ENCODE measurements at places on chromosomes 1 and 21.

- DNase-seq, result no peak
Observed at GRCh38 chr1:189977184-189977583, 500.5 kb downstream of the BRINP3 start.

DNA sequence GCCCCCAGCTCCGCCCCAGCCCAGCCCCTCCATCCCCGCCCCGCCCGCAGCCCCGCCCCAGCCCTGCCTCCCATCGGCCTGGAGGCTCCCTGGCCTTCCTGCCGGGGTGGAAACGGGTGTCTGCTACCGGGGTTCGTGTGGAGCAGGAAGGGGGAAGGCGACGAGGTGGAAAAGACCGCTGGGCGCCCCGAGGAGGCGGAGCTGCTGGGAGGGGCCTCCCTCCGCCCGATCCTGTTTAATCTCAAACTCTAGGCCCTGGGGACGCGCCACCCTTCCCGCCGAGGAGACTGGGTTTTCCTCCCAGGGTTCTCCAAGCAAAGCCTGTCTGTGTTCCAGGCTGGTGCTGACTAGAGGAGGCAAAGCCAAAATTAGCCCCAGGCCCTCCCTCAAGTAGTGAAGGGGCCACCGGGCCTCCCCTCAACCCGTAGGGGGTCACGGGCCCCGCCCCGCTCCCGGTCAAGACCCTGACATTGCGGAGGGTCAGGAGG lies 16.2 kb upstream of the TTLL10 start:
- peak; percentile 62 for DNase-seq

DNA sequence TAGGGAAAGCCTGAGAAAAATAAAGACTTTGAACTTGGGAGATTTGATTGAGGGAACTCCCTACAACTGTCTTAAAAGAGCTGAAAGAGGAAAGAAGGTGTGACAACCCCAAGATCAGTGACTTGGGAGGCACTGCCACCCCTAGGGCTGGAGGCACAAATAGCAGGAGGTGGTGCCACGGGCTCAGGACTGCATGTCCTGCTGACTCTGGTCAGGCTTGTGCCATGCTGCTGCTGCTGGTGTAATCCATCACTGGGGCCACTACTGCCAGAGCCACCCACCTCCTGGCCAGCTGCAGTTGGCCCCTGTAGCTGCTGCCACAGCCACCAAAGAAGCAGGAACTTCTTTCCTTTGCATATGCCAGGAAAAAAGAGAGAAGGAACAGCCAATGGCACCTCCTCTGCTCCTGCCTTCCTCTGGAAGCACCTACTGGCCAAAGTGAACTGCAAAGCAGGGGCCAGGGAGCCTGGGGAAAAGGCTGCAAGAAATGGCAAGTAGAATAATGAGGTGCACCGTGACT lies 730.3 kb downstream of the PTPRU start:
- DNase-seq, result no peak

DNA sequence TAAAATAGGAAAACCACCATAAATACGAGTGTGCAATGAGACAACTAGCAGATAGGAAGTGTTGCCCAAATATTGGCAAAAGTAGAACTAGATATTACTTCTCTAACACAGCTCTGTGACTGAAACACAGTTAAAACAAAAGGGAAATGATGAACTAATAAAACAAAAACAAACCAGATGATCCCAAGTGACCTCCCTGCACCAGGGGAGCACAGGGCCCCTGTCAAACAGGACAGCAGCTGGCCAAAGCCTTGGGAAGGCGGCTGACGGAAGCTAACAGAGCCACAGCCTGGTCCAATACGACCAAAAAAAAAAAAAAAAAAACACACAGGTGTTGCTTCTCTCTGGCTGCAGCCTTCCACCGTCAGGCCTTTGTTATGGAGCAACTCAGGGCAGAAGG lies 17.8 kb downstream of the ZBTB17 start:
- no peak for DNase-seq

GRCh38 chr21:44294391-44295162 lies 5.3 kb upstream of the PFKL start:
- DNase-seq, result no peak

- DNase-seq, result no peak
Observed at GRCh38 chr1:217437376-217437775, 193.5 kb downstream of the GPATCH2 start.

GRCh38 chr1:155176544-155177071 lies 3.0 kb downstream of the TRIM46 start:
- DNase-seq, result peak; percentile 90

DNA sequence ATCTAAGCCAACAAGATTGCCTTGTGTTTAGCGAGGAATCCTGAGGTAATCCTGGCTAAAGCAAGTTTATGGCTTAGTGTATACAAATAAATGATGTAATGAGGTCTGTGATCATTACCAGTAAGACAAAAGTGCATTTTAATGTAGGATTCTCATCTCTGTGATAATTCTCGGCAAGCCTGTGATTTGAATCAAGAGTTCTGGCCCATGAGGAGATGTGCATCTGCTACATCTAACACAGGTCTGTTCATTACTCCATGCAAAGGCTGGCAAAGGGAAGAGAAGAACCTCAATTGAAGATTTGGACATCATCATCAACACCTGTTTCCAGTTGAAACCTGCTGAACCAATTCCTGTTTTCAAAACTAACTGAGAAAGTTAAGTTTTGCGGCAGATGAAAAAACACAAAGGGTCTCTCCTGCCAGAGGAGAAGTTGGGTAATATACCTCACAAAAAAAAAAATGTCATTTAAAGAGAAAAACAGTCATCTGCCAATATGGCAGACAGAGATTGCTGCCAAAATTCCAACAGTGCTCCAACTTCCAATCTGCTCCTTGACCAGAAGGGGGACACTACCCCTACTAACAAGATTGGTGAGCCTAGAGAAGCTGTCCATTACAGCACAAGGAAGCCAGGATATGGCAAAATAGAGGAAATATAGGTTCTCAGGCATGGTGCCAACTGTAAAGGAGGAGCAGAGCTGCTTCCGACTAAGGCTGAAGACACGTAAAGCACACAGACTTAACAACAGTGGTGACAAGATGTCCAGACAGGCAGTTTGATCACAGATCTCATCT lies 453.7 kb downstream of the TTLL7 start:
- no peak for DNase-seq

- peak; percentile 51 for DNase-seq
Observed at GRCh38 chr1:110481968-110482623, 31.1 kb downstream of the PROK1 start.

DNA sequence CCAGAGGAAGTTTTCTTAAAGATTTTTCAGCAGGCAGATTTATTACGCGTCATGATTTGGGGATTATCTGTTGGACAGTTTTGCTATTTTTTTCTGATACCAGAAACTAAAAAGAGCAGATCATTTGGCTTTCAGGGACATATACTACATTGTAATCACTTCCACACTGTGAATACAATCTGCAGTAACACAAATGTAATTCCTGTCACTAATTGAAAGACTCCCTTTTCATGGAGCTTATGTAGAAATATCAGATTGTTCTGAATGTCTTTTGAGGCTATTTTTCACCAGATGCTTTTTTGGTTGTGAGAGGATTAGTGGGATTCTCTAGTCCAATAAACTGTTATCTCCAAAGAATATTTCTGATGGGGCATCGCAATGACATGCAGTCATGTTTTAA lies 464.2 kb downstream of the DISC1 start:
- no peak for DNase-seq

DNA sequence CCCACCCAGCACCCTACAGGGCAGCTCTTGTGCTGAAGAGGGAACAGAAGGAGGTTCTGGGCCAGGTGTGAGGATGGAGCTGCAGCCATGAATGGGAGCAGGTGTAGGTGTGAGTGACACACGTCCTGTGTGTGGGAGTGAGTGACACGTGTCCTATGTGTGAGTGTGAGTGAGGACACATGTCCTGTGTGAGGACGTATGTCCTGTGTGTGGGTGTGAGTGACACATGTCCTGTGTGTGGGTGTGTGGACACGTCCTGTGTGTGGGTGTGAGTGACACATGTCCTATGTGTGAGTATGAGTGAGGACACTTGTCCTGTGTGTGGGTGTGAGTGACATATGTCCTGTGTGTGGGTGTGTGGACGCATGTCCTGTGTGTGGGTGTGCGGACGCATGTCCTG lies 26.4 kb downstream of the MEGF6 start:
- no peak for DNase-seq

- no peak for DNase-seq
Observed at GRCh38 chr21:41613533-41613909, 105.6 kb upstream of the TMPRSS2 start.

DNA sequence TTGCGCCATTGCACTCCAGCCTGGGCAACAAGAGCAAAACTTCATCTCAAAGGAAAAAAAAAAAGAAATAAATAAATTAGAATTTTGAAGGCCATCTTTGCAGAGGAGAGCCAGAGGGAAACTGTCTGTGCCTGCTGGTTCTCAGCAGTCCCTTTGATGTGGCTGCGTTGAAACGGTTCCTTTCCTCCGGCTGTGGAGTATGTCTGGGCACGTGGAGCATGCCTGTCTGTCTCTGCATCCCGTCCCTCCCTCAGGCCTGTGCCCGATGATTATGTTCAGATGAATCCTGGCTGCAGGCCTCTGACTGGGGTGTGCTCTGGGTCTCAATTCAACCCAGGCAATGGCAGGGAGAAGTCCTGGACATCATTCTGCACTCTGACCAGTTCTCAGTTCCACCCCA lies 33.4 kb downstream of the KIAA1614 start:
- no peak for DNase-seq

DNA sequence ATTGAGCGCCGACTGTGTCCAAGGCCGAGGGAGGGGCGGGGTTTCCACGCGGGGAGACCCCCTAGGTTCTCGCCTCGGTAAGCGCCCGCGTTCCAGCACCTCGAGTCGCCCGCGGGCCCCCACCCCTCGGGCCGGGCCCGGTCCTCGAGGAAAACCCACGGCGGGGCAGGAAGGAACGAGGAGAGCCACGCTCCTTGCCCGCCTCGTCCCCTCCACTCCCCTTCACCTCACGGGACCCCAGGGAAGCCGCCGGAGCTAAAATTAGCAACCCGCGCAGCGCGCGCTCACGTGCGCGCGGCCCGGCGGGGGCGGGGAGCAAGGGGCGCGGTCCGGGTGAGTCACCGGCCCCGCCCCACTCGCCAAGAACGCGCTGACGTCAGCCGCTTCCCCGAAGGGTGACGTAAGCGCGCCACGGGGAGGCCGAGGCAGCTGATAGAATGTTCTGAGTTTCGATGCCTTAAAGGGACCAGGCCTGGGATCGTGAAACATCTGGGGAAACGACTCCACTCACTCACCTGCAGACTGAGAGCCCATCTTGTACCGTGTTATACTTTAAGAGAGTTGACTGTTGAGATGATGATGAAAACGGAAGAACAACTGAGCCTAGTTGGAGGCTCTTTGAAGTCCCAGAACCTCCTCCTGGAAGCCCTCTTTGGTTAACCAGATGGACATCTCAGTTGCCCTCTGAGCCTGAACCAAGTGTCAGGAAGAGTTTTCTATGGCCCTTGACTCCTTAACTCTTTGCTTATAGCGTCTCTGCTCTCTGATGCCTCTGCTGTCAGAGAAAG lies 49.7 kb upstream of the ATF3 start:
- DNase-seq, result peak; percentile 89

GRCh38 chr1:32128964-32129363 lies 21.1 kb downstream of the KPNA6 start:
- no peak for DNase-seq

DNA sequence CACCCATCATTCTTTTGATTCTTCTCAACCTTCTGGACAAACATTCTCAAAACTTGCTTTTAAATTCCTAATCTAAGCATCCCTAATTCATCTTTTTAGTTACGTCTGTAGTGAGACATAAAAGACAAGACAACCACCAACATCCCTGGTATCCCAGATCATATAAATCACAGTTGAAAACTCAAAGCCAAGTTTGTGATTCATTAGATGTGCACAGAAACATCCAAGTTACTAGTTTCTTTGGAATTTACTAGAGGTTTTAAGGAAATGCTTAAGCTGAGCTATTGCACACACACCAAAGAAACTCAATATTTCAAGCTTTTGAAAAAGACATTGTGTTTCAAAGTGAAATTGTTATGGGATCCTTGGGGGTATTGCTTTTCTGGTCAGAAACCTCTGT lies 47.6 kb downstream of the ATP6V1G3 start:
- no peak for DNase-seq

DNA sequence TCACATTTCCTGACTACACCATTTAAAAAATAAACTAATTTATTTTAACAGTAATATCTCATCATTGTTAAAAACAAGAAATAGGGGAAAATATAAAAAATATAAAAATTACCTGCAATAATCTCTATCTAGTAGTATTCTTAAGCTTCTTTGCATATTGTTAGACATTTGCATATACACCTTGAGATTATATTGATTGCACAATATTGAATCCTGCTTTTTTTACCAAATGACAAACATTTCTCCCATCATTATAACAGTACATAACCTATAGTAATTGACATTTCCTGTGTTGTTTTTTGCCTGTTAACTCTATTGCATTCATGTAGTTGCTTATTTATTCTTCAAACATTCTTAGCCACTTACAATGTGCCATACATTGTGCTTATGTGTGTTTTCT lies 11.7 kb upstream of the CR1L start:
- DNase-seq, result no peak

DNA sequence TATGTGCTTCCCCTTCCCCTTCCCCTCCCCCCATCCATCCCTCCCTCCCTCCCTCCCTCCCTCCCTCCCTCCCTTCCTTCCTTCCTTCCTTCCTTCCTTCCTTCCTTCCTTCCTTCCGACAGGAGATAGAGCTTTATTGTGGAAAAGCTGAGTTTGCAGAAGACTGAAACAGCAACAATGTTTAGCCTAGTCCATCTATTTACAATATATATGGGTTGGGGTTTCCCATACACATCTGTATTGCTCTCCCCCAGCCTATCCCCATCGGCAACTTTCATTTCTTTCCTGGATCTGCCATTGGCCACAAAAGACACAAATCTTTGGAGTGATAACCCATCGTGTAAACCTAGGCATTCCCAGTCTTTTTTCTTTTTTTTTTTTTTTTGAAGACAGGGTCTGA lies 222.3 kb downstream of the USH2A start:
- DNase-seq, result no peak
